ENCODE measurements at places on chromosomes 16 and 17. TPM values are rescaled to one million over a fixed set of nuclear protein-coding genes. Genes with fewer than 3 reads are reported as not detected.

Gene SHPK
- 10.4 TPM for total RNA-seq

Gene BIRC5
- 1.1 TPM for total RNA-seq

Gene MPP2
- total RNA-seq = 0.49 TPM

Gene PIGW
- 8.6 TPM for total RNA-seq

Gene TPPP3
- 29.7 TPM for total RNA-seq

Gene ARRB2
- total RNA-seq = 131 TPM

Gene SHISA9
- not detected for total RNA-seq

Gene LDHD
- 10.7 TPM for total RNA-seq

Gene CPHXL
- not detected for total RNA-seq

Gene CFAP119
- total RNA-seq = 5.5 TPM

Gene HAP1
- 0.58 TPM for total RNA-seq

Gene DHRS7C
- not detected for total RNA-seq

Gene ABAT
- 9.8 TPM for total RNA-seq

- H3K4me1 ChIP-seq = peaks cover 6% of the 10 kb centered on the region
- no peaks in the 10 kb centered on the region for H3K27me3 ChIP-seq
- peak; percentile 75 for DNase-seq
- H3K27ac ChIP-seq = peak overlapping the region; percentile 72
Observed at GRCh38 chr16:67504031-67505021, 21.0 kb upstream of the AGRP start.

DNA sequence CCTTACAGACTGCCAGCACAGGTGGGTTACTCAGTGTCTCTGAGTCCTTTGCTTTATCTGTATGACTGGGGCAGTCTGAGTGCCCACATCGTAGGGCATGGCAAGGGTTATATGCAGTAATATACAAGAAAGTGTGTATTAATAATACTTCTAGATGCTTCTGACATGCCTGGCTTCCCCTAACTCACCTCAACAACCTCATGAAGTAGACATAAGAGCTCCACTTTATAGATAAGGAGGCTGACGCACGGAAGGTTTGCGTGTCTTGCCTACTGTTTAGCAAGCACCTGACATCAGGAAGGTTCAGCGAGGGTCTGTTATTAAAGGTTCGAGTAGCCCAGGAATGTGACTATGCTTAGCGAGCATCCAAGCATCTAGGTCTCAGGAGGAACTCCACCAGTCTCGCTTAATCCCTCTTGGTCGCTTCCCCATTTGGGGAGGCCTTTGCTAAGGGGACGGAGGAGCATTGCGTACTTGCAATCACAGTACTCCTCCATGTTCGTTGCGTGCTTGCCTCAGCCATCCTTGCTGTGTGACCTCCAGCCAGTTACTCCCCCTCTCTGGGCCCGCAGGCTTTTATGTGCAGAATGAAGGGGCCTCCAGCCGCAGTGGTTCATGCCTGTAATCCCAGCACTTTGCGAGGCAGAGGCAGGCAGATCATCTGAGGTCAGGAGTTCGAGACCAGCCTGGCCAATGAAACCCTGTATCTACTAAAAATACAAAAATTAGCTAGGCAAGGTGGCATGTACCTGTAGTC, 1.6 kb downstream of the KCNG4 start:
- H3K4me1 ChIP-seq = no peaks in the 10 kb centered on the region
- no peak for DNase-seq
- peaks cover 15% of the 10 kb centered on the region for H3K27me3 ChIP-seq
- no peak overlapping the region for H3K27ac ChIP-seq
- no peaks in the 10 kb centered on the region for H3K36me3 ChIP-seq
- no peak overlapping the region for H3K4me3 ChIP-seq

DNA sequence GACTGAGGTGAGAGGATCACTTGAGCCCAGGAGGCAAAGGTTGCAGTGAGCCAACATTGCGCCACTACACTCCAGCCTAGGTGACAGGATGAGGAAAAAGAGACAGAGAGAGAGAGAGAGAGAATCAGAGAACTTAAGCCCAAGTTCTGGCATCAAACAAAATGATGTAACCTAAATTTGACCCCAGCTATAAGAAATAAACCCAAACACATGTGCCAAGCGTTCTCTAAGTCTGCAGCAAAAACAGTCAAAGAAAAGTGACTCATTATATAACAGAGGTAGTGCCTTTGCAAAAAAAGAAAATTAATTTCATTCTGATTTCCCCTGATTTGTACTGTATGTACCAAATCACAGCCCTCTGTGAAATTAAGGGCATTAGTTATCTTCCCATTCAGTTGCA, 89.5 kb downstream of the CDH11 start:
- no peaks in the 10 kb centered on the region for H3K36me3 ChIP-seq
- H3K4me1 ChIP-seq = no peaks in the 10 kb centered on the region
- H3K27ac ChIP-seq = no peak overlapping the region
- DNase-seq = no peak
- no peaks in the 10 kb centered on the region for H3K27me3 ChIP-seq

DNA sequence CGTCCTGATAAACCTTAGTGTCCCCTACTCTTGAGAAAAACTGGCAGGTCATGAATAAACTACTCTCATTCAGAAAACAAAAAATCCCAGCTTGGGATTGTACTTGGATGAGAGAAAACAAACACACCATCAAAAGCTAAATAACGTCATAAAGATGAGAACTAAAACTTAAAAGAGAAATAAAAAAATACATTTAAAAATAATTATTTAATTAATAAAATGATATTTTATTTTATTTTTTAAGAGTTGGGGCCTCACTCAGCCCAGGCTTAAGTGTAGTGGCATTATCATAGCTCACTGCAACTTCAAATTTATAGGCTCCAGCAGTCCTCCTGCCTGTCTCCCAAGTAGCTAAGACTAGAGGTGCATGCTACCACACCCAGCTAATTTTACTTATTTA, 125.4 kb upstream of the CA10 start:
- H3K4me3 ChIP-seq = no peak overlapping the region
- no peaks in the 10 kb centered on the region for H3K36me3 ChIP-seq
- H3K27ac ChIP-seq = no peak overlapping the region
- no peaks in the 10 kb centered on the region for H3K4me1 ChIP-seq

- H3K4me3 ChIP-seq = no peak overlapping the region
- peaks cover 9% of the 10 kb centered on the region for H3K36me3 ChIP-seq
- no peak overlapping the region for H3K27ac ChIP-seq
- no peak for DNase-seq
Observed at GRCh38 chr17:824378-824777, 42.2 kb downstream of the MRM3 start.

DNA sequence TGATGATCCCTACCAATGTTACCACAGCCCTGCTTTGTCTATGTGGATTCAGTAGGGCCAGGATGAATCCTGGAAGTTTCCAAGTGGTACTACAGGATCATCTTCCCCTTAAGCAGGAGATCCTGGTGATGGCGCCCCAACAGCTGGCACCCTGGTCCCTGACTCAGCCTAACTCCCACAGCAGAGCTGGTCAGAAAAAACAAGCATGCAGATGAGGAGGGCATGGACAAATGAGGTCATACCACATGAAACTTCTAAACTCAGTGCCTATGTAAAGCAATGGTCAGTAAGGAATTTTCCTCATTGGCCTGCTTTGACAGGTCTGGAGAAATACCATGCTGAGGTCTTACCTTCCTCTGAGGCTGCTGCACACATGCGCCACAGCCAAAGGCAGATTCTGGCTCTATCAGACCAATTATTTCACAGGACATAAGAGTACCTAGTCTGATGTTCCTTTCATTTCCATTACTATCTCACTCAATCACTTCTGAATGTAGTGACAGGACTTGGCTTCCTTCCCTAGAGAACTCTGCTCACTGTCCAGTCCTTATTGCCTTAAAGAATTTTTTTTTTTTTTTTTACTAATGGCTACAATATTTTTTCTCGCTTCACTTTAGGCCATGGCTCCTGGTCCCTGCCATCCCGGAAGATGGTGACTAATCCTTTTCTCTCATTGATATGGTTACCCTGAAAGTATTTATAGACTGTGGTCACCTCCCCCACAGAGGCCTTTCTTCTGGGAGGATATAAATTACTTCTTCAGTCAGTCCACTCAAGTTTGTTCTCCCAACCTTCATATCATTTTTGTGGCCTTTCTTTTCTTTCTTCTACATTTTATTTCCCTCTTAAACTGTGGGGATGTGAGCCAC, 525.2 kb upstream of the PSMD7 start:
- no peak for DNase-seq
- no peaks in the 10 kb centered on the region for H3K27me3 ChIP-seq
- no peaks in the 10 kb centered on the region for H3K36me3 ChIP-seq
- H3K4me1 ChIP-seq = no peaks in the 10 kb centered on the region

DNA sequence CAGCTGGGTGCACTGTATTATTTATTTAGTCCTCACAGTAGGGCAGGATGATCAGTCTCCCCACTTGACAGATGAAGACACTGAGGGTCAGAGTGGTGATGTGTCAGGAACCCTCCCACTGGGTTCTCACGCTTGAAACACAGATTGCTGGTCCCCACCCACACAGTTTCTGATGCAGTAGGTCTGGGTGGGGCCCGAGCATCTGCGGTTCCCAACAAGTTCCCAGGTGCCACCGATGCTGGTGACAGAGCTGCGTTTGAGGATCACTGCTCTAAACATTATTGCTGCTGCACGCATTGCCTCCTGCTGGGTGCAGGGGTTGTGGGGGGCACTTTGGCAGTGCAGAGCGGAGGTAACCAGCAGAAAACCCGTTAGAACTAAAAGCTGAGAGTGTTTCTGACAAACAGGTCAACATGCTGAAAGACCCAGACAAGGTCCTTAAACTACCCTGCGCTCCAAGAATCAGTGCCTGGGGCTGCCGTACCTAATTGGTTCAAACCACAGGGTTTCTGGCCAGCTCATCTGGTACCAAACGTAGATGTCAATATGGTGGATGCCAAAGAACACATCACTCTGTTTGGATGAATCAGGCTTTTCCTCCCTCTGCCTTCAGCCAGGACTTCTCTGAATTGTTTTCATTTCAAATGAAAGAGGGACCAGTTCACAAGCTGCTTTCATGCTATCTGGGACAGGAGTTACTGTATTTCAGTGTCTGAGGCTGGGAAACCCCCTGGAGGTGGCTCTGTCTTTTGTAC, 76.0 kb downstream of the ABCC1 start:
- peaks cover 36% of the 10 kb centered on the region for H3K4me1 ChIP-seq
- peaks cover 8% of the 10 kb centered on the region for H3K36me3 ChIP-seq
- no peaks in the 10 kb centered on the region for H3K27me3 ChIP-seq
- DNase-seq = no peak
- no peak overlapping the region for H3K27ac ChIP-seq

- DNase-seq = no peak
- no peak overlapping the region for H3K4me3 ChIP-seq
- no peak overlapping the region for H3K27ac ChIP-seq
- H3K4me1 ChIP-seq = peaks cover 9% of the 10 kb centered on the region
- no peaks in the 10 kb centered on the region for H3K36me3 ChIP-seq
- no peaks in the 10 kb centered on the region for H3K27me3 ChIP-seq
Observed at GRCh38 chr17:57051886-57052361, 33.1 kb upstream of the AKAP1 start.

GRCh38 chr17:6027342-6028024, 42.7 kb upstream of the WSCD1 start:
- no peak overlapping the region for H3K4me3 ChIP-seq
- H3K27me3 ChIP-seq = peaks cover 13% of the 10 kb centered on the region
- DNase-seq = no peak

- DNase-seq = no peak
- no peak overlapping the region for H3K27ac ChIP-seq
- peaks cover 6% of the 10 kb centered on the region for H3K27me3 ChIP-seq
- no peaks in the 10 kb centered on the region for H3K4me1 ChIP-seq
- no peak overlapping the region for H3K4me3 ChIP-seq
- H3K36me3 ChIP-seq = no peaks in the 10 kb centered on the region
Observed at GRCh38 chr17:1919201-1919600, 89.4 kb downstream of the RPA1 start.

- no peak overlapping the region for H3K27ac ChIP-seq
- H3K27me3 ChIP-seq = no peaks in the 10 kb centered on the region
- no peaks in the 10 kb centered on the region for H3K4me1 ChIP-seq
- no peak for DNase-seq
- no peak overlapping the region for H3K4me3 ChIP-seq
Observed at GRCh38 chr16:11156401-11156800, 99.6 kb downstream of the SOCS1 start.

DNA sequence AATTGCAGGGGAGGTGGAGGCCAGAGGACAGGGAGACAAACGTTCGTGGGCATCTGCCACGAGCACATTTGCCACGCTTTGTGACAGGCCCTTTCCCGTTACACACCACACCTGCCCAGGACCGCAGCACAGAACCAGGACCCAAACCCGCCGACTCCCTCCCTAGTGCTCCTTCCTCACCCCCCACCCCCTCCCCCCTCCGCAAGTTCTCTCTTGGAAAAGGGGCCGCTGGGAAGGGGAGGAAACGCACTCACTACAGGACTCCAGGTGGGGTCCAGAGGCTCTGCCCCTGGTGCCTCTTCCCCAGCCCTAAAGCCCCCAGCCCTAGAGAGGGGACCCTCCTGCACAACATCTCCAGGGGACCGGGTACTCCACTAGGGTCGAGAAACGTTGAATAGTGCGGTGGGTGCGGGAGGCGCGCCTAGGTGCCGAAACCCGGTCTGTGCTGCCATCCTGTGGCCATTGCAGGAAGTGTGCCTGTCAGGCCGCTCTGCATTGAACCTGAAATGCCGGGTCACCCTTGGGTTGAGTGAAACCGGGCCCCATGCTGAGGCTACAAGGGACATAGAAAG, 21.9 kb upstream of the EIF1 start:
- peak; percentile 91 for DNase-seq
- H3K4me3 ChIP-seq = peak overlapping the region; percentile 56
- H3K36me3 ChIP-seq = no peaks in the 10 kb centered on the region
- no peaks in the 10 kb centered on the region for H3K27me3 ChIP-seq
- H3K4me1 ChIP-seq = peaks cover 24% of the 10 kb centered on the region

DNA sequence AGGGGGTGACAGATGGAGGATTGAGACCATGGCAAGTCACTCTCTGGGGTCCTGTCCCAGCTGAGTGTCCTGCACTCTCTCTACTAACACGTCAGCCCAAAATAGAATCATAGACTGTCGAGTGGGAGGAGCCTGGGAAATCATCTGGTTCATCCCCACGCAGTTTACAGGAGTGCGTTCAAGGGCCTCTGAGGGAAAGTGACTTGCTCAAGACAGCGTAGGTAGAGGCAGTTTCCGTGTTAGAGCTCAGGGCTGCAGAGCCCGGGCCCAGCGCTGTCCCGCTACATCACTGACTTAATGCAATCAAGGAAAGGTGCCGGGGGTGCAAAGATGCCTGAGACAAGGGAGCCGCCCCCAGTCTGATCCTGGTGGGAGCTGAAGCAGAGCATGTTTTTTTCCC, 10.3 kb downstream of the GSG1L2 start:
- H3K4me3 ChIP-seq = no peak overlapping the region
- no peaks in the 10 kb centered on the region for H3K4me1 ChIP-seq
- no peaks in the 10 kb centered on the region for H3K36me3 ChIP-seq
- H3K27ac ChIP-seq = no peak overlapping the region
